Kidney epithelial cell (primary cell): ENCODE measurements at places on chromosomes 4 and X.

GRCh38 chr4:67712650-67713528 lies 11.9 kb upstream of the UBA6 start:
- DNase-seq: no peak

- no peak for DNase-seq
Measured at GRCh38 chr4:138802499-138802898, 213.1 kb upstream of the NOCT start.

GRCh38 chr4:169823685-169824084 lies 65.9 kb upstream of the HPF1 start:
- peak; percentile 38 for DNase-seq

GRCh38 chr4:6916587-6917460 lies 7.2 kb downstream of the TBC1D14 start:
- no peak for DNase-seq

GRCh38 chrX:126165401-126165720 lies 728 bp downstream of the DCAF12L2 start:
- no peak for DNase-seq

- DNase-seq: no peak
Measured at GRCh38 chr4:181308476-181309312, 934.5 kb upstream of the TENM3 start.

GRCh38 chr4:155687380-155687982 lies 20.8 kb downstream of the GUCY1A1 start:
- DNase-seq: no peak

DNA sequence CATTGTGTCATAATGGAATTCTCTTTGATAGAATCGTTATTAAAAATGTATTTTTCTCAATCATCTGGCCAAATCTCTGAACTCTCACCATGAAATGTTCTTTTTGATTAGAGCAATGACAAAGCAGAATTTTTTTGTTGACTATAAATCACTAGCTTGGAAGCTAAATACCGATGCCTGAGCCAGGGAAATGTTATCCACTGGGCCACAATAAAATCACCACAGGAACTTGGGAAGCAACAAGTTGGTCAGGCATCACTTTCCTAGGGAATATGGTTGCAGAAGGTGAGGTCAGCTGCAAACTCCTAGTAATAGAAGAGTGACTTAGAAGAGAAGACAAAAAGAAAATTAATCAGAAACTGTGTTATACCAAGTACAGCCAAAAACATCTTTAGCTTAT lies 60.6 kb upstream of the CFAP47 start:
- DNase-seq: no peak

GRCh38 chr4:14000091-14000814 lies 372.7 kb upstream of the BOD1L1 start:
- no peak for DNase-seq

GRCh38 chrX:24055043-24055356 lies 244 bp downstream of the EIF2S3 start:
- DNase-seq: no peak

GRCh38 chrX:15107367-15107988 lies 162.4 kb downstream of the ASB9 start:
- no peak for DNase-seq
